ENCODE measurements at places on chromosomes 6 and 20.

DNA sequence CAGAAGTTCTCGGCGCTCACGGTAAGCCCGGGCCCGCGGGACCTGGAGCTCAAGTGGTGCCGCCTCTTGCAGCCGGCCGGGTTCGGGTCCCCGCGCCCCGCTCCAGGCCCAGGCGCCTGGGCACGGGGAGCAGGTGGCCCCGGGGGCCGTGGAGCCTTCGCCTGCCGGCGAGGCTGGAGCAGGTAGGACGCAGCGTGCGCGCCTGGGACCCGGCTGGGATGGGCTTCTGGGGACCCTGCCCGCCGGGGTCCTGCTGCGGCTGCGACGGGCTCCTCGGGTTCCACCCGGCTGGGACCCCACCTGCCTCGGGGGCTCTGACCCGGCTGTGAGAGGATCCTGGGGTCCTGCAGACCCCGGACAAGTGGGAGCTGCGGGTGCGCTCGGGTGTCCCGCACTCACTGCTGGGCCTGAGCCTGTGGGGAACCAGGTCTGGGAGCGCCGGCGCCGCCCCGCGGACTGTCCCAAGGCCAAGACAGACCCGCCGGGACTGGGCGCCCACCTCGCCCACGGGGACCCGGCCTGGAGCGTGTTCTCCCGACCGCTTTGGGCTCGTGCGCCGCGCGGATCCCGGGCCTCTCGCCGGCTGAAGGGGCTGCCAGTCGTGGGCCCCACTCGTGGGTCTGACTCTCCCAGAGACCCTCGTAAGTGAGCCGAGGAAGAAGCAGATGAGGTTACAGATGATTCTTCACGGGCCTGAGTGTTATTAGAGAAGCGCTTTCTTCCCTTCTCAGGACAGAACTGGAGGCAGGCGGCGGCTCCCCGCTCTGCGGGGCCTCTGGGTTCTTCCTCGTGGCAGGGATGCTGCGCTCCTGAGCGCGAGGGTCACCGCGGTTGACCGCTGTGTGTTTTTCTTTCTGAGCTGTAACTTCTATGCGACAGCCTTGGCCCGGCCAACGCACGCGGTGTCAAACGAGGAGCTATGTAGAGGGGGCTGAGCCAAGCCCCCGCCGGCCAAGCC, 729 bp downstream of the SMOC2 start:
- DNase-seq, result no peak

DNA sequence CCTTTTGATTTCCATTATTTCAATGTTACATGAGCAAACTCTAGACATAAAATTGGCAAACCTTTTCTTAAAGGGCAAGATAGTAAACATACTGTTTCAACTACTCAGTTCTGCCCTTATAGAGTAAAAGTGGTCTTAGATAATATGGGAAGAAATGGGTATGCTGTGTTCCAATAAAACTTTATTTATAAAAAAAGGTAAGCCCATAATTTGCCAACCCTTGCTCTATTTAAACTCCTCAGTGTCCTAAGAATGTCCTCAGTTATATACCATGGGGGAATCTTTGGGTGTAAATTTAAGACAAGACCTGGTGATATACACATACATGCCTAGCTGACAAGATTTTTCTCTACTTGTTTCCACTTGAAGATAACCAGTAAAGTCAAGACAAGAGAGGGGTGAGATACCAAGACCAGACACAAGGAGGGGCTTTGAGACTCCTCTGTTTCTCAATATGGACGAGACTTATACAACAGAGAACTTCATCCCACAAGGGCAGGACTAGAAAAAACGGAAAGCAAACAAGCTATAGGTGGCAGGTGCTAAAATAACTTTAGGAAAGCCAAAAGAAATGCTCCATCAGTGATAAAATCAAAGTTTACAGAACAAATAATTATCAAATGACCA, 10.5 kb downstream of the SNX3 start:
- no peak for DNase-seq

GRCh38 chr6:5132731-5133130, 47.6 kb downstream of the PPP1R3G start:
- peak; percentile 45 for DNase-seq

GRCh38 chr20:33229843-33230242, 6.0 kb upstream of the BPIFA1 start:
- no peak for DNase-seq

- no peak for DNase-seq
These were observed 1.2 kb downstream of the MAK start for GRCh38 chr6:10837009-10837621.
